ENCODE measurements at places on chromosomes 6 and 20. TPM values are rescaled to one million over a fixed set of nuclear protein-coding genes. Genes with fewer than 3 reads are reported as not detected.

The DSP gene
- total RNA-seq: 129 TPM

GRCh38 chr6:87968435-87969278 lies 79.0 kb upstream of the SPACA1 start:
- no peaks in the 10 kb centered on the region for H3K27me3 ChIP-seq
- H3K4me1 ChIP-seq: no peaks in the 10 kb centered on the region
- no peaks in the 10 kb centered on the region for H3K36me3 ChIP-seq
- no peak for DNase-seq

DNA sequence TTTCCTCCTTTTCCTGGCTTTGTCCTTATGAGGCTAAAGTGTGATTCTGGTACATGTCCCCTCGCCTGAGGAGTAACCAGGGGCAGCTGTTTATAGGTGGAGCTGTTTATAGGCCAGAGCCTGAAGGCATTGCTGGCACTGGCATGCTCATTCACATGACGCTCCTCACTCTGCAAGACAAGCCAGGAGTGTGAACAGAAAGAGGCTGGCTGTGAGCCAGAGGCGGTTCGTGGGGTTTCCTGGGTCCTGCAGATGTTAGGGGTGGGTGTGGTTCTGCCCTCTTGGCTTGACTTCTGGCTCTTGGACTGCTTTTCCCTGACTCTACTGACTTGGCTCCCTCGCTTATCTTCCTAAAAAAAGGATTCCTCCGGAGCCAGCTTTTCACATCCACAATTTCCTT lies 12.8 kb upstream of the MDFI start:
- H3K27ac ChIP-seq: no peak overlapping the region

DNA sequence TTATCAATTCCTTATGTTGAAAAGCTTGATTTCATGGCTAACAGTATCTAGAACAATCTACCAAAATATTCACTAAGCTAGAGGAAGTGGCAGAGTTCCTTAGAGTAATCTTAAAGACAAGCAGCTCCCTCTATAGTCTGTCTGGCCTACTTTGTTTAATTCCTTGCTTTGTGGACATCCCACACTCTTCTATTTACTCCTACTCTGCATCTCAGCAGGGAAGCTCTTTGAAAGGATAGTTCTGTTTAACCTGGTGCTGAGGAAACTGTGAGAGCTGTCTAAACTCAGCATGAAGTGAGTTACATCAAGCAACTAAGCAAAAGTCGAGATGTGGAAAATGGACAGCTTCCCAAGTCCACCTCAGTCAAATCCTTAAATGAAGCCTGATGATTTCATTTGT lies 4.3 kb downstream of the REV3L start:
- no peak for DNase-seq
- no peaks in the 10 kb centered on the region for H3K27me3 ChIP-seq
- peaks cover 34% of the 10 kb centered on the region for H3K4me1 ChIP-seq

- no peaks in the 10 kb centered on the region for H3K27me3 ChIP-seq
- H3K4me1 ChIP-seq: peaks cover 10% of the 10 kb centered on the region
- H3K36me3 ChIP-seq: no peaks in the 10 kb centered on the region
These were observed 91.3 kb downstream of the PDE10A start for GRCh38 chr6:165571721-165572132.

GRCh38 chr20:1900321-1900801 lies 5.2 kb downstream of the SIRPA start:
- H3K27ac ChIP-seq: peak overlapping the region; percentile 23
- peak; percentile 43 for DNase-seq
- H3K4me3 ChIP-seq: no peak overlapping the region

DNA sequence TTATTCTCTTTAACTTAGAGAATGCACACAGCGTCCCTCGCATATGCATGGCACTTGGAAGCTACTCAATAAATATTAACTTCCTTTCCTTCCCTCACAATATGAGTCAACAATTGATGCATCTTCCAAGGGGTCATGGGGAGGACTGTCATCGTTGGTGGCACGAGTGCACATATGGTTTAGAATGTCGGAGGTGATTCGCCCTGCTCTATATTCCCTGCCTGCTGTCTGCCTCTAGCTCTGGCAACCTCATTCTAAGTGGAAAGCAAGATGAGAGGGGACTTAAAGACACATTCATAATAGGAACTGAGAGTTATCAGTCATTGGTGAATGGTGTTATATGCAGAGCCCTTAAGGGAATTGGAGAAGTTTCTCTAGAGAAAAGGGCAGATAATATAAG lies 44.6 kb downstream of the MAK start:
- no peaks in the 10 kb centered on the region for H3K36me3 ChIP-seq
- DNase-seq: no peak
- H3K4me1 ChIP-seq: no peaks in the 10 kb centered on the region

Data from pancreas (tissue), 10 donors.